ENCODE measurements at places on chromosomes 1 and 21.

- DNase-seq: no peak
These were observed 39.6 kb upstream of the PBX1 start for GRCh38 chr1:164519426-164519825.

DNA sequence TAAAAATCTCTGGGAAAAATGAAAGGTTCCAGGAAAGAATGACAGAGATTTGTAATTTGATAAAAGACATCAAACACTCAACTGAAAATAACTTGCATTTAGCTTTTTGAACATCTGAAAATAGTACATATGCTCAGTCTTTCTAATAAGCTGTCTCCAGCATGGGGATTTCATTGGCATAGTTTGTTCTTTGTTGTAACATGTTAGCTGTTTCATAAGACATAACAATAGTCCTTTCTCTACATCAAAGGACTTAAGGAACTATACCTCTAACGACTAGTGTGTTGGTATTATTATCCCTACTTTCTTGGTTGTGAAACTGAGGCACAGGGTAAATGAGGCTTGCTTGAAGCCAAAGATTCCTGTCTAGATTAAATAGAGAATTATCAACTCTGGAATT, 22.0 kb downstream of the EIF2B3 start:
- no peak for DNase-seq

DNA sequence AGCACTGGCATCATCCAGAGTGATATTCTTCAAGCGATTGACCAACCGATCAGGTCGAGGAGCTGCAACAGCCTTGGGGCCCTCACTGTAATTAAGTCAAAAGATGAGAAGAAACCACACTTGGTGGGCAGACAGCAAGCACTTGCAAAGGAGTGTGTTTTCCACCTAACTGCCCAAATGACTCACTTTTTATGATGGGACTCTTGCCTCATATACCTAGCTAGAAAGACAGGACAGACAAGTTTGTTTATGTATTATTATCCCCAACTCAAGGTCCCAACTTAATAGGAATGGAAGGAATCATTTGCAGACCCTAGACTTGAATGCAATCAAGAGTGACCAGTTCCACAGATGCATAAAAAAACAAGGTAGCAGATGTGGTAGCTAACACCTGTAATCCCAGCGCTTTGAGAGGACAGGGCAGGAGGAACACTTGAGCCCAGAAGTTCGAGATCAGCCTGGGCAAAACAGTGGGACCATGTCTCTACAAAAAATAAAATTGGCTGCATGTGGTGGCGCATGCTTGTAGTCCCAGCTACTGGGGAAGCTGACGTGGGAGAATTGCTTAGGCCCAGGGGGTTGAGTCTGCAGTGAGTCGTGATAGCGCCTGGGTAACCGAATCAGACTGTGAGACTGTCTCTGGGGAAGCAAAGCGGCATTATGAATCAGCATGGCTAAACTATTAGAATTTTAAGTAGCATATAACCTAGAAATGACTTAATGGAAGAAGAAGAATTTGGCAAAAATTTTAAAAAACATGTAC, 2.3 kb upstream of the NRAS start:
- DNase-seq: peak; percentile 15

DNA sequence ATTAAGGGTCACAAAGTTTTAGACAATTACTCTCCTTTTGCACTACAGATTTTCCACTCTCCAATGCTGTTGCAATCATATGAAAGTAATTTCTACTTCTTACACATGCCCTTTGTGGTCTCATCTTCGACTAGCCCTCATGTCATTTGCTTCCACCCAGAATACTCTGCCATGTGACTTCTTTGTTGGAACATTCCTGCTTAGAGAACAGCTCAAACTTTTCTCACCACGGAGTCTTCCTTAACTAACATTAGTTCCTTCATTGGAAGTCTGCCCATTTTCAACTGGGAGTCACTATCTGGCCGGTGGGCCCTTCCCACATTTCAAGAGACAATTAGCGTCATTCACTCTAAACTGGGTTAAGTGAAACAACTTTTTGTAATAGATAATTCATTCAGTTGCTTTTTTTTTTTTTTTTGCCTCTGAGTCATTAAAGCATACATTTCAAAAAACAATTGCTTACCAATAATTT, 142.6 kb upstream of the PALMD start:
- DNase-seq: no peak

DNA sequence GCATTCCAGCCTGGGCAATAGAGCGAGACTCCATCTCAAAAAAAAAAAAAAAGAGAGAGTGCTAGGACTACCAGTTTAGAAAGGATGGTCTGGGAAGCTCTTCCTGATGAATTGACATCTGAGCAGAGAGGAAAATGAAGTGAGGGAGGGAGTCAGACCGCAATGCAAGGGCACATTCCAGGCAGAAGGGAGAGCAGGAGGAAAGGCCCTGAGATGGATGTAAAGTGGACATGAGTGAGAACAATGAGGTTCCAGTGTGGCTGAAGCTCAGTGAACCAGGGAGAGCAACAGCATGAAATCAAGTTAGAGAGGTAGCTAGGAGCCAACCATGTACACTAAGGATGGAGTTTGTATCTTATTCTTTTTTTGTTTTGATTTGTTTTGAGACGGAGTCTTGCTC, 55.9 kb upstream of the SPOCD1 start:
- DNase-seq: no peak

GRCh38 chr1:2802421-2802961, 998 bp upstream of the TTC34 start:
- DNase-seq: no peak

DNA sequence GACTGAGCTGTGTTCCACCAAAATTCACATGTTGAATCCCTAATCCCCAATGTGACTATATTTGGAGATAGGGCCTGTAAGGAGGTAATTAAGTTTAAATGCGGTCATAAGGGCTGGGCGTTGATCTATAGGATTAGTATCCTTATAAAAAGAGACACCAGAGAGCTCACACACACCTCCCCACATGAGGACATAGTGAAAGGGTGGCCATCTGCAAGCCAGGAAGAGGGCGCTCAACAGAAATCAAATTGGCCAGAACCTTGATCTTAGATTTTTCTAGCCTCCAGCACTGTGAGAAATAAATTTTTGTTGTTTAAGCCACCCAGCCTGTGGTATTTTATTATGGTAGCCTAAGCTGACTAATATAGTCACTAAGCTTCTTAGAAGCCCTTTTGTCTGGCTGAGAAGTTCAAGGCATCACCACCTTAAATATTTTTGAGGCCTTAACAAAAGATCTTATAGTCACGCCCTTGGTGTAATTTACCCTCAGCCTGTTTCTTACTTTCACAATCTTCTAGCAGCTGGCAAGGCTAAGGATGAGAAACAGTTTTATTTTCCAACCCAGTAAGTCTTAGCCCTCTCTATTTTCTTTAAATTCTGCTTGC, 28.8 kb downstream of the GORAB start:
- no peak for DNase-seq

GRCh38 chr1:2570332-2570731, 14.2 kb downstream of the TNFRSF14 start:
- no peak for DNase-seq

DNA sequence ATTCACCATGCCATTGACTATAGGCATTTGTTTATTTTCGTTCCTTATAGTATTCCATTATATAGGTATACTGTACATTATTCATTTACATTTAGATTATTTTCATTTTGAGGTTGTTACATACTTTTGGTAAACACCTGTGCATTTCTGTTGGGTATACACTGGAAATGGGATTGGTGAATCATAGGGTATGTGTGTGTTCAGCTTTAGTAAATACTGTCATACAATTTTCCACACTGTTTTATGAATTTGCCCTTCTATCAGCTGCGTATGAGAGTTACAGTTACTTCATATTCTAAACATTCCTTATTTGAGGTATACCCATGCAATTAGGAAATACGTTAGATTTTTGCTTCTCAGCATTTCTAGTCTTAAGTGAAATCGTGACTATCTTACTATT, 55.1 kb upstream of the FASLG start:
- no peak for DNase-seq

DNA sequence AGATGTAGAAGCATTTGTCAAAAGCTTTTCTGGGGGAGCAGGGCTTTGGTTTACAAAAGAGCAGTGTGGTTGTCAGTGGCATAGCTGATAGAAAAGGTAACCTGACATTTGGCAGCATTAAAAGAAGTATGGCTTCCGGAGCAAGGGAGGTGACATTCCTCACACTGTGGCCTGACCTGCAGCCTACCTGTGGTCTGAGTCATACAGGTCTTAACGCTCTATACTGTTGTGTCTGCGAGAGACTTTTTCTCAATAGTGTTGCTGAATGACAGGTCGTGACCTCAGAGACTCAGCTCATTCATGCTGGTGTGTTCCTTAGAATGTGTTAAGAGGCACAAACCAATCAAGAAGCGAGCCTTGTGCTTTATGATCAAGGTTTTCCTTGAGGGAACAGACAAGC, 19.3 kb downstream of the PHGDH start:
- DNase-seq: no peak

DNA sequence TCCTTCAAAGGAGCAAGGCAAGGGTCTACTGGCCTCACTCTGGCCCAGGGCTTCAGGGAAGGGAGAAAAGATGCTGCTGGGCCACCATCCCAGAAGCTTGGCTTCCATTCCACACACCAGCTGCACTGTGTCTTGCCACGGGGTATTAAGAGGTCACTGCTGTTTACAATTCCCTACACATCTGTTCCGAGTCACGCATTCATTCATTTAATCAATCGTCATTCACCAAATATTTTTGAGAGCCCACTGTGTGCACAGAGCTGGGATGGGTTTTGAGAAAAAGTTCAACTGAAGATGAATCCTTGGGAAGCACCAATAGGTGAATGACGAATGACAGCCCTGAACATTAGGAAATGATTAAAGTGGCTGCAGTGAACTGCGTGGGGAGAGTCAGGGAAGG, 101.7 kb downstream of the NAV1 start:
- no peak for DNase-seq

- DNase-seq: no peak
These were observed 82.6 kb downstream of the NENF start for GRCh38 chr1:212515329-212515760.

GRCh38 chr1:150529017-150529416, 13.5 kb downstream of the FALEC start:
- no peak for DNase-seq

DNA sequence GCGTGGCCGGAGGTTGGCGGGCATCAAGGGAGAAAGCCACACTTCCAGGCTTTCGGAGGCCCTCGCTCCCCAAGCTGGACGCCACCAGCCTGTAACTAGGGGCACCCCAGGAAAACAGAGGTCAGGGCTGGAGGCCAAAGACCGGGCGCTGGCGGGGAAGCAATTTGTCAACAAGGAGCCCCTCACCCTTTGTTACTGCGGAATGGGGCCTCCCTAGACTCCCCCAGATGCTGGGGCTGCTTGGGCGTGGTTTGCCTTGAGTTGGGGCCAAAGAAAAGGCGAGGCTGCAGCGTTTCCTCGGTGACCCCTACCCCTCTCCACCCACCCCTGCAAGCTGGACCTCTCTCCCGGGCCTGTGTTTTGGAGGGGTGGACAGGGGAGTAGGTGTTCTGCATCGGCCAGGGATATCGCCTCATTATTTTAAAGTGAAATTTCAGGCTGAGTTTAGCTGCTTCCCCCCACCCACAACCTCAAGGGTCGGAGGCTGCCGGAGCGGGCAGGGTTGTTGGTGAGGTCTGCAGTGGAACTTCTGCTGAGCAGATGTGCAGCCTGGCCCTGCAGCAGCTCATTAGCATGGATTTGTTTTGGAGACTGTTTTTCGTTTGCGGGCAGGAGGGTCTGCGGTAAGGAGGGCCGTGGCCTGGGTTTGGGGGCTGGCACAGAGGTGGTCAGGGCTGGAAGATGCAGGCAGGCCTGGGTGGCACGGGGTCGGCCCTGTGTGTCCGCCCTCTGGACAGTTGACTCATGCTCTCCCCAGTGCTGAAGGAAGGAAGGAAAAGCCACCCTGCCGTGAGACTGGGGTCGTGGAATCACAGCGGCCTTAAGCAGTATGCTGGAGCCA, 1.5 kb downstream of the NBL1 start:
- no peak for DNase-seq

GRCh38 chr1:65404941-65405340, 15.5 kb upstream of the LEPR start:
- DNase-seq: no peak

- no peak for DNase-seq
These were observed 430.8 kb downstream of the DISC1 start for GRCh38 chr1:232057217-232057895.

- no peak for DNase-seq
These were observed 136.0 kb downstream of the GDAP2 start for GRCh38 chr1:117793413-117793812.

- no peak for DNase-seq
These were observed 2.7 kb upstream of the RIPK4 start for GRCh38 chr21:41769521-41769920.

- no peak for DNase-seq
These were observed 111.1 kb downstream of the ATP1B1 start for GRCh38 chr1:169217636-169218035.

DNA sequence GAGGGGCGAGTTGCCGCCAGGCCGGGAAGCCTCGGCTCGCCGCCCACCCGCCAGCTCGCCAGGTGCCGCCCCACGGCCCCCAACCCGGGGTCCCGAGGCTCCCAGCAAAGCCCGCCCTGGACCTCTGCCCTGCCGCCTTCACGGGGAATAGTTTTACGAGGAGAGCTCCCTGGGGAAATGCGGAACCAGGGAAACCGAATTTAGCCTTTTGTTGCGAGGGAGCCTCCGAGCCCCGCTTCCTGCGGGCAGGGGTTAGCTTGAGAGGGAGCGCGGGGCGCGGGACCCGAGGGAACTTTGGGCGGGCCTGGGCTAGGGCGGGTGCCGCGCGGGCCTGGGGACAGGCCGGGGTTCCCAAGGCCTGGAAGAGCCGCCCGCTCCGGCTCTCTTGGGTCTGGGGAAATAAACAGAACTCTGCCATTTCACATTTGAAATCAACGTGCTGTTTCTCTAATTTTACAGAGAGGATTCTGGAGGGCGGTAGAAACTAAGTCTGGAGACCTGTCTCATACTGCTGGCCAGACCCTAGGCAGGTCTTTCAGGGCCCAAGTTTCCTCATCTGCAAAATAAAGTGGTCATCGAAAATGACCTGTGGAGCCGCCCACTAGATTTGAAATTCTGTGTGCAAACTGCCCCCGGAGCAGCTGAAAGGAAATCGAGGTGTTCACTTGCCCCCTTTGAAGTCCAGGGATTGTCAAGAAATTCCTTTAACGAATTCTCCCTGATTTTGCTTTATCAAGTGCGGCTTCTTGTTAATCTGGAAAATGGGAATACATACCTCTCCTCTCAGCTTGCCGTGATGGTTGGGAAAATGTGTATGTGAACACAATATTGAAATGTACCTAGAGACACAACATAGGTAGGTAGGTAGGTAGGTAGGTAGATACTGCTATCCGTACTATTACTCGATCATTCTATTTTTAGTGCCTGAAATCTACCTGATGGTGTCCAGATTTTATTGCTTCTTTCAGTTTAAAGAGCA, 749 bp upstream of the GLUL start:
- DNase-seq: peak; percentile 28

- DNase-seq: no peak
These were observed 47.6 kb downstream of the RHOU start for GRCh38 chr1:228782662-228783417.

- no peak for DNase-seq
These were observed 236.0 kb upstream of the POGK start for GRCh38 chr1:166603296-166603695.
